ENCODE measurements at places on chromosomes 1 and 21.
A peak's percentile ranks its signal among the peaks of the same experiment; 100 is the strongest.

- DNase-seq: no peak
Observed at GRCh38 chr1:66250478-66250877, 283.5 kb upstream of the SGIP1 start.

- no peak for DNase-seq
Observed at GRCh38 chr1:1170215-1171091, 3.2 kb upstream of the TTLL10 start.

DNA sequence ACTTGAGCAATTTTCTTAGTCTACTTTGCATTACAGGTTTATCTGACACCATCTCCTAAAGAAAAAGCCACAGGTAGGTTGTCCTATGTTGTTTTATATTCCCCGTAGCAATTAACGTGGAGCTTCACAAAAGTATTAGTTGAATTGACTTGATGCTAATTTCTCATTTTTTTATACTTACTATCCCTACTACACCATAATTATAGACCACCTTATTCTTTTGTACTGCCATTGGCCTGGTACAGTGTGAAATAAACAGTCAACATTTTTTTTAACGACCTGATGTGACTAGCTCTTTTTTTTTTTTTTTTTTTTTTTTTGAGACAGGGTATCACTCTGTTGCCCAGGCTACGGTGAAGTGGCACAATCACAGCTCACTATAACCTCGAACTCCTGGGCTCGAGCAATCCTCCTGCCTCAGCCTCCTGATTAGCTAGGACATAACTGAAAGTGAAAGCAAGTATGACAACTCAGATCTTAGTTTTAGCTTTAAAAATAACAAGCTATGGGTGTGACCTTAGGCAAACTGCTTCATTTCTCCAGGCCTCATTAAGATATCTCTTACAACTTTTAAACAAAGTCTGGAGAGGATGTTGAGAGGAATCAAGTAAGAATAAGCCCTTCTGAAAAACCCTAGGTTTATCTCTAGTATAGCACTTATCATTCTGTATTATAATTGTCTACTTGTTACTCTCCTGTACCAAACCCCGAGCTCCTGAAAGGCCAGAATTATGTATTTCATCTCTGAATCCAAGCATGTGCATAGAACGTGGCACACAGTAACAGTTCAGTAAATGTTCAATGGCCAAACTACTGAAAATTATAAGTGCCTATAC is 49.5 kb downstream of the LUZP1 start:
- DNase-seq: peak; percentile 56

DNA sequence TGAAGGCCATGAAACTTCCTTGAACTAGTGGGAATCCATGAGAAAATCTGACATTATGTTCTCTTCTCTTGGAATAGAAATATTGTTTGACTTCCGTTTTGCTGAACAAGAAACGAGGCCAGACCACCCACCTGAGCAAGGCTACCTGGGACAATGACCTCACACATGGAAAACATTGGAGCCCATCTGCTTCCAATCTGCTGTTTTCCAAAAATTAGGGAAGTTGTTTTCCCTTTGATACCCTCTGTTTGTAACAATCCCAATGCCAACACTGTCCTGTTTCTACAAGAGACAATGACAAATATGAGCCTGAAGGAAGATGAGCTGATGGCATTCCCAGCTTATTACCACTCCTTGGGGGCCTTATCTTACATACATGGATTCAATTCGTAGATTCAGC is 29.4 kb downstream of the OR2C3 start:
- no peak for DNase-seq

GRCh38 chr1:150997949-150998348 is 8.8 kb downstream of the MINDY1 start:
- DNase-seq: no peak

DNA sequence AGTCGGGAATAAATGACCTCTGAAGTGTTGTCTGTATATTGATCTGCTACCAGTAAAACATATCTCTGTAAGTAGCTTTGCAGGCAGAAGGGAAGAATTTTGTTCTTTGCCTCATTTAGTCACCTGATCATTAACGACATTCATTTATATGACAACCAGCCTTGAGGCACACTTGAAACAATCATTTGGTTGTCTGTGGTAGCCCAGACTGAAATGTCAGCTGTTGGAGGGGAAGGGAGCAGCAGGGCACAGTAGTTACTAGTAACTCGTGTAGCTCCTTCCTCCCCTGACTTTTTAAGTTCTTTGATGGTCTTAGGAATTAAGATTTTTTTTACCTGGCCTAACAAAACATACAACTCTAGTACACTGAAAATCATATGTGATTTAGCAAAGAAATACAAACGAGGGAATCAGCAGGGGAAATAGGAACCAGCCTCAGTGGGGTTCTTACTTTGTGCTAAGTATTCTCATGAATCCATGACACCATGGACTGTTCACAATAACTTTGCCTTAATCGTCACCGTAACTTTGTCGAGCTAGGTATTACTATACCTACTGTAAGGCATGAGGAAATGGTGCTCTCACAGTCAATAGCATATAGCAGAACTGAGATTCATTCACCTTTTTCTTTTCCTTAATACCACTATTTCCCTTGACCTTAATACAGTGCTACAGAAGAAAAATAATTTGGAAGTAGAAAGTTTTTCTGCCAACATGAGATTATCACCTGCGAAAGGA is 6.4 kb downstream of the IL12RB2 start:
- DNase-seq: no peak

DNA sequence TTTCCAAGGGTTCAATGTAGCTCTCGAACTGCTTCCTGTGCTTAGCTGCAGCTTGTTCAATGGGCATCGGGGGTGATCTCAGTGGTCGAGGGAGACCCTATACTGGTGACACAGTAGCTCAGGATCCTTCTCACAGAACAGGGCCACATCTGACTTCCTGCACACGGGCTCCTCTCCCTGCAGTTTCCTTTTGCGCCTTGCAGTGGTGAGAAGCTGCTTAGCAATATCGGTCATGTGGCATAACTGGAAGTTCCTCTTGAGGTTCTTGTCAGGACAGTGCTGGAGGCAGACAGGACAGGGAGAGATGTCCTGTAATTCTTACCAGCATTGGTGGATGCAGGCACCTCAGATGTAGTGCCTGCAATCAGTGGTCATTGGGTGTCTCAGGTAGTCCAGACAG is 140.5 kb upstream of the MAP1LC3C start:
- DNase-seq: no peak

GRCh38 chr1:98949166-98949565 is 55.5 kb downstream of the PLPPR5 start:
- no peak for DNase-seq

GRCh38 chr1:62386351-62387121 is 50.3 kb upstream of the USP1 start:
- no peak for DNase-seq

DNA sequence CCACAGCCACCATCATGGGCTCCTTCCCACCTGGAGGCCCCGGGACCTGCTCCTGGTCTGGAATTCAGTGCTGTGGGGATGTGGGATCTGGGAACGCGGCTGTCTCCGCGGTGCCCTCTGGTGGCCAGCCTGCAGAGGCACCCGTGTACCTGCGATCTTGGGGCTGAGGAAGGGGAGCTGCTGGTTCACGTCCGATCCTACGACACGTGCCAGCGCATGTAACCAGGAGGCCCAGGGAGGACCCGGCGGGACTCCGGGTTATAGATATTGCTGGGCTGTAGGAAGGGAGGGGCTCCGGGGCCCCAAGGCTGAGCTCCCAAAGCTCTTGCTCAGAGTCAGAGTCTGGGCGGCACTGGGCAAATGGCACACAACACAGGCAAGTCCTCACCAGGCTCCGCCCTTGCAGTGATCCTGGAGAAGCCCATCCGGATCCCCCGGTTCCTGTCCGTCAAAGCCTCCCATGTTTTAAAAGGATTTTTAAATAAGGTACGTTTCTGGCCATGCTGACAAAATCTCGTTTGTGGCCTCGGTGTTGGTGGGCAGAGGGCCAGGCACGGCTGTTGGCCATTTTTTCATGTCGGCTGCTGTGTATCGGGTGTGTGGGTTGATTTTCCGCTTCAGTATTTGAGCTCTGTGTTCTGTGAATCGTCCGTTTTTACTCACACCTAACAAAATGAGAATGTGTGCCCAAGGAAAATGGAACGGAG is 20.1 kb downstream of the FAAP20 start:
- no peak for DNase-seq

- DNase-seq: no peak
Observed at GRCh38 chr1:206678490-206678889, 6.2 kb upstream of the MAPKAPK2 start.

- no peak for DNase-seq
Observed at GRCh38 chr1:42214447-42214871, 49.9 kb upstream of the GUCA2A start.

GRCh38 chr1:153386500-153386901 is 4.4 kb downstream of the S100A8 start:
- DNase-seq: no peak

GRCh38 chr1:226001088-226001487 is 1.9 kb upstream of the SDE2 start:
- no peak for DNase-seq

GRCh38 chr1:9861360-9861759 is 37.6 kb upstream of the CLSTN1 start:
- no peak for DNase-seq

- no peak for DNase-seq
Observed at GRCh38 chr1:160326418-160326817, 16.6 kb downstream of the COPA start.

DNA sequence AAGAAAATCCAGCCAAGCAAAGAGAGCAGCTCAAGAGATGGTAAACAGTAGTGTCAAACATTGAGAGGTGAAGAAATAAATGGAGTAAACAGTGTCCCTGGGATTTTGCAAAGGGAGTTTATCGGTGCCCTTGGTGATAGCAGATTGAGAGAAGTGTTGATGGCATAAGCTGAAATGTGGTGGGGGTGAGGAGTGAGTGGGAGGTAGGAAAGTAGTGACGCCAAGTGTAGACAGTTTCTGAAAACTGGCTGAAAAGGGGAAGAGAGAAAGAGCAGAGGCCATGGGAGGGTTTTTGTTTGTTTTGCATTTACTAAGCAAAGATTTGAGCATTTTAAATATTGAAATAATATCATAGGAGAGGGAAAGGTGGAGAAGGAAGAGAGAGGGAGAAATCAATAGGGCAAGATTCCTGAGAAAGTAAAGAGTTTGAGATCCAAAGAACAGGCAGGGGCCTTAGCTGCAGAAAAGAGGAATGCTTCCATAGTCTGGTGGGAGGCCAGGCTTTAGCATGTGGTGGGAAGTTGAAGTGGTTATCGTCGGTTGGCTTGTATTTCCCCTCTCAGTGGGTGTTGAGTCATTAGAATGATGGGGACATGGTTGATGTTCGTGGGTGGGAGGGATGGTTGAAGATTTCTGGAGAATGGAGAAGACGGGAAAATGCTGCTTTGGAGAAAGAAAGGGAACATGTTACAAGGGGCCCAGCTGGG is 26.8 kb upstream of the RASAL2 start:
- DNase-seq: no peak

- DNase-seq: no peak
Observed at GRCh38 chr1:78070758-78071157, 25.0 kb downstream of the GIPC2 start.

DNA sequence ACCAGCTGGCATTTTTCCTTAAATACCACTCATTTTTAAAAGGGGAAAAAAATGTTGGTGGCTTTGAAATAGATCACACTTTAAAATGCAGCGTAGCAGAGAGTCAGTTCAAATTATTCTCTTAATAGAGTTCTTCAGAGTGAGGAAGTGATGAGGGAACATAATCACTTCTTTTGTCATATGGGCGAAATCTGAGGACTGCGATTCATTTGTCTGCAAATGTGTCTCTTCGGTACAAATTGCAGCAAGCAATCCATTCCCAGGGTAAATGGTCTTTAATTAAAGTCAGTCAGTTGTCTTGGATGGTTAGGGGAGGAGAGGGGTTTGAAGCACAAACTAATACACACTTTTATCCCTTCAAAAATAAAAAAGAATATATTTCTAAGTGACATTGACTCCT is 86.0 kb upstream of the SELENON start:
- DNase-seq: no peak

- DNase-seq: no peak
Observed at GRCh38 chr1:154174654-154175053, 17.2 kb downstream of the TPM3 start.

GRCh38 chr1:33045814-33046213 is 9.1 kb upstream of the AK2 start:
- peak; percentile 15 for DNase-seq

- no peak for DNase-seq
Observed at GRCh38 chr21:32140151-32140550, 138.7 kb downstream of the MIS18A start.

DNA sequence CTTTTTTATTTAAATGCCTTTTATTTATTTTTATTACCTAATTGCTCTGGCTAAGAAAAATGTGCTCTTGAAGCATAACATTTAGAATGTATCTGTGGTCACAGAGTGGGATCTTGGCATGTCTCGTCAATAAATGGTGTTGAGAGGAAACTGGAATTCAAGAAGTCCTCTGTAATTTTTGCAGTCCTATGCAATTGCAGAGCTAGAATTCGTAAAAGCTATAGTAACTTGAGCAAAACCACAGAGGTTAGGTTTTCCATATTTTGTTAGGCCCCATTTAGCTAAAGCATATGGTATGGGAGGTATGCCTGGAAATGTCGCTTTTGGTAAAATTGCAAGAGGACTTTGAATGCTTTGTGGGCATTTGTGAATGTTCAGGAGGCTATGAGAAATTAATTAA is 466.7 kb upstream of the NFIA start:
- no peak for DNase-seq

DNA sequence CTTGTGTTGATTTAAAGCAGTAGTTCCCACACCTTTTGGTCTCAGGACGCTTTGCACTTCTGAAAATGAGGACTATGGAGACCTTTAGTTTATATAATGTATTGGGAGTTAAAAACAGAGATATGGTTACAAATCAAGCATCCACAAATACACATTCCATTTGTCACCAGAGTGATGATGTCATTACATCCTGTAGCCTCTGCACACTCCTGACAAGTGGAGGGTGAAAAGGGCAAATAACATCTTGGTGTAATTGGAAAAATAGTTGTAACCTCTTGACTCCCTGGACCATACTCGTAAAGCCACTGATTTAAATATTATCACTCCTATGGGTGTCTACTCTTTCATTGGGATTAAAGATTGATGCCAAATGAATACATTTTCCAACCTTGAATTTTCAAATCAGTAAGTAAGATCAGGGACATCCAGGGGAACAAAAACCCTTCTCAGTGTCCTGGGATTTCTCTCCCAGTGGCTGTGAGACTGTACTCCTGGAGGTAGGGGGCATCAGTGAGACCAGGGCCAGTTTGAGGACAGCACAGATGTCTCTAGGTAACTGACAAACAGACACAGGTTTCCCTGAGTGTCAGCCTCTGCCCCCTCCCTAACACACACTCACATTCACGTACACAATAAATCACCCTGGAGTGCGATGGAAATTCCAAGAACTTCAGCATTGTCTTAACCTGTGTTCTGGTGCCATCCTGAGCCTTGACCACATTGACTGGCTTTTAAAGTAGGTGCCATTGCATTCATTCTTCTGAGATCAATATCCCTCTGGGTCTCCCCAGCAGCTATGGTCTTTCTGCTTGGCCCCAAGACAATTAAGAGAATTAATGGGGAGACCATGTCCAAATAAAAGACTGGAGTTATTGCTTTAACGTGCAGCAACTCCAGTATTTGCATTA is 63.0 kb downstream of the NR5A2 start:
- no peak for DNase-seq

DNA sequence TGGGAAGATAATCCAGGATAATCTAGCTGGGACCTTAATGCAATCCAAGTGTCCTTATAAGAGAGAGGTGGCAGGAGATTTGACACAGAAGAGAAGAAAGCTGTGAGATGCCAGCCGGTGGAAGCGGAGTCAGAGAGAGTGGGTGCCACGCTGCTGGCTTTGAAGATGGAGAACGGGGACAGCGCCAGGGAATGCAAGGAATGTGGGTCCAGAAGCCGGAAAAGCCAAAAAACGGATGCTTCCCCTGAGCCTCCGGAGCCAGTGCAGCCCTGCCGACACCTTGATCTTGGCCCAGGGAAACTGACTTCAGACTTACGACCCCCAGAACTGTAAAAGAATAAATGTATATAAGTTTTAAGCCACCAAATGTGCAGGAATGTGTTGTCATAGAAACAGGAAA is 152.6 kb downstream of the ZNF281 start:
- no peak for DNase-seq
